ENCODE measurements at places on chromosomes 1 and 21.
A peak's percentile ranks its signal among the peaks of the same experiment; 100 is the strongest.

DNA sequence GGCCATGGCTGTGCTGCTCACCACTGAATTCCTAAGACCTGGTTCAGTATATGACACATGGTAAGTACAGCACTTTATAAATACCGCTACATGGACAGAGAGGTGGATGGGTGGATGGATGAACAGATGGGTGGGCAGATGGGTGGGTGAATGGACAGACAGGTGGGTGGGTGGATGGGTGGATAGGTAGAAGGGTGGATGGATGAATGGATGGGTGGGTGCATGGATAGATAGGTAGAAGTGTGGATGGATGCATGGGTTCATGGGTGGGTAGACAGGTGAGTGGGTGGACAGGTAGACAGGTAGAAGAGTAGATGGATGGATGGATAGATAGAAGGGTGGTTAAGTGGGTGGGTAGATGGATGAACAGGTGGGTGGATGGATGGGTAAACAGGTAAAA lies 54.8 kb downstream of the TMCO4 start:
- no peak for DNase-seq

GRCh38 chr1:59732214-59732955 lies 82.4 kb upstream of the HOOK1 start:
- no peak for DNase-seq

- no peak for DNase-seq
Observed at GRCh38 chr21:34771512-34772028, 102.8 kb downstream of the CLIC6 start.

GRCh38 chr1:30748699-30749401 lies 8.7 kb downstream of the LAPTM5 start:
- no peak for DNase-seq

GRCh38 chr1:246450611-246451251 lies 56.3 kb downstream of the SMYD3 start:
- peak; percentile 64 for DNase-seq

DNA sequence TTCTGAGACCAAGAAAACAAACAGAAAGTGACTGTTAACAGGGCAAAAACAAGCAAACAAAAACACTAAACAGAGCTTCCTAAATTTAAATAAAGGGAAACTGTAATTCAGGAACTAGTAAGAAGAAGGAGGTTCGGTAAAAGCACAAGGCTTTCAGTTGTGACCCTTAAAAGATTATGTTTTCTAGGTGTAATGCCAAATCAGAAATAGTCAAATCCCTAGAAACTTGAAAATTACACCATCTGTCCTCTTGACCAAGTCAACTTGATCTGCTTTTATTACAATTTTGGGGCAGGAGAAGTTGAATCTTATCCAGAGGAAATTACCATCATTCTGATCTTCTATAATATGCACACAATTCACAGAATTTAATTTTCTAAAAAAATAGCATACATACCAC lies 754.0 kb upstream of the ADGRL4 start:
- DNase-seq = no peak

DNA sequence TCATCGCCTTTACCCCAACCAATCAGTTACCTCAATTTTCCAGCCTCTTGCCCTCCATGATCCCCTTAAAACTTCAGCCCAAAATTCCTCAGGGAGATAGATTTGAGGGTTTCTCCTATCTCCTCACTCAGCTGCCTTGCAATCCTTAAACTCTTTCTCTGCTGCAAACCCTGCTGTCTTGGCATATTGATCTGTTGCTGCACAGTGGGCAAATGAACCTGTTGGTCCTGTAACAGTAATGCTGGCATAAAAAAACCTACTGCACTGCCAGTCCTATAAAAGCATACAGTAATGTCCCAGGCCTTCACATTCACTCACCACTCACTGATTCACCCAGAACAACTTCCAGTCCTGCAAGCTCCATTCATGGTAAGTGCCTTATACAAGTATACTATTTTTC lies 5.1 kb upstream of the TEDDM1 start:
- DNase-seq = no peak

GRCh38 chr1:90405726-90406125 lies 311.4 kb downstream of the BARHL2 start:
- no peak for DNase-seq
